ENCODE measurements at places on chromosomes 4 and X.

GRCh38 chrX:45903781-45904201 lies 641.4 kb downstream of the ZNF674 start:
- DNase-seq = no peak

- DNase-seq = no peak
Observed at GRCh38 chr4:55030589-55030988, 94.8 kb downstream of the KDR start.

DNA sequence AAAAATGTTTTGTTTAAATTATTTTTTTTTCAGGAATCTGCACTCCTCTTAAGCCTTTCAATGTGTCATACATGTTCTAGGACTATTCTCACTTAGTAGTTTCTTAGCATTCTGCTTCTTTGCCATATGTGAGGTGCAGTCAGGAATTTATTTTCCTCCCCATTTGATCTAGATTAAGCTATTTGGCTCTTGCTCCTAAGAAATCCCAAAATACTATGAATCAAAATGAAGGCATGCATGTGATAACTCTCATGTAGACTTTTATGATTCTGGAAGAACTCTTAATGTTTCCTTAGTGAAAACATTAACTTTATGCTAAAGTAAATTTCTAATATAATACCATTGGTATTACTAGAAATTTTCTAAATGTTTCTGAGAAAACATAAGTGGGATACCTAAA lies 664.5 kb downstream of the RAPGEF2 start:
- DNase-seq = no peak

DNA sequence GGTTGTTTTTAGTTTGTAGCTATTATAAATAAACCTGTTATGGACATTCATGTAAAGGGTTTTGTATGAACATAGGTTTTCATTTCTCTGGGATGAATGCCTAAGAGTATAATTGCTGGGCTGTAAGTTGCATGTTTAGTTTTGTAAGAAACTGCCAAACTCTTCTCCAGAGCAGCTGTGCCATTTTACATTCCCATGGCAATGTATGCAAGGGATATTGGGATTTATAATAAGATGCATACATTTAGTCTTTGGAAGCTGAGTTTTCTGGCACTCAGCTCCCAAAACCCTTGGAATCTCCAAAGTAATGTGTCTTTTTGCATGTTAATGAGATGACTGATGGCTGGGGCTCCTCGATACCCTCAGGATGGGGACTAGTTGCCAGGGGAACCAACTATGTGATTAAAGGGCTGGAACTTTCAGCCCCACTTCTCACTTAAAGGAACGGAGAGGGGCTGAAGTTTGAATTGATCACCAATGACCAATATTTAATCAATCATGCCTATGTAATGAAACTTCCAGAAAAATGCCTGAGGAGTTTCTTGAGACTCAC lies 44.0 kb downstream of the SERTM2 start:
- no peak for DNase-seq

DNA sequence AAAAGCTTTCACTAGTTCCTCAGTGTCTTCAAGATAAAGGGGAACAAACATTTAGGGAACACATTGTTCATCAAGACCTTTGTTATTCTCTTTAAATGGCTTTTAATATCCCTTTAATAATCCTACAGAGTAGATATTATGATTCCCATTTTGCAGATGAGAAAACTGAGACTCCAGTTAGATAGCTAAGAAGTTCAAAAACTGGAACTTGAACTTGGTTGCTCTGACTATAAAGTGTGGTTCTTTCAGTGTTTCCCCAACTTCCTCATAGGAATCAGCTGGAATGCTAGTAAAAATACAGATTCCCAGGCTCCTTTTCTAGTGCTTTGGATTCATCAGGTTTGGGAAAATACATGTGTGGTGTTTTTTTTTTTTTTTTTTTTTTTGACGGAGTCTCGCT lies 37.7 kb downstream of the DLG3 start:
- DNase-seq = no peak

DNA sequence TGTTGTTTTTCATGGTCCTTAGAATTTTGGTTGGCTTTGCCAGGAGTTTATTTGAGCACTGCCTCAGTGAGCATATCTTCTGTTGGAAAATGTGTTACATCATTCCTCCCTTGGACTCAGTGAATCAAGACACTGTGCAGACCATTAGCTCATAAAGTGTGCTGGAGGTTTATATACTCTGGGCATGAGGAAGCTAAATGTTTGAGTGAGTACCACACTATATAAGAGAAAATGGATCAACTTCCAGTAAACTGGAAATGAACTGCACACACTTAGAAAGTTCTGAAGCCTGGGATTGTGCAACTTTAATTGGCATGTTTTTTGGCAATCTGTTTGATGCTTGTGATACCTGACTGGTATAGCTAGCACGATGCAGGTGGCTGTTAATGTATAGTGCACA lies 75.9 kb downstream of the LIMCH1 start:
- DNase-seq = no peak

- DNase-seq = no peak
Observed at GRCh38 chrX:96002431-96002830, 682.2 kb upstream of the DIAPH2 start.

DNA sequence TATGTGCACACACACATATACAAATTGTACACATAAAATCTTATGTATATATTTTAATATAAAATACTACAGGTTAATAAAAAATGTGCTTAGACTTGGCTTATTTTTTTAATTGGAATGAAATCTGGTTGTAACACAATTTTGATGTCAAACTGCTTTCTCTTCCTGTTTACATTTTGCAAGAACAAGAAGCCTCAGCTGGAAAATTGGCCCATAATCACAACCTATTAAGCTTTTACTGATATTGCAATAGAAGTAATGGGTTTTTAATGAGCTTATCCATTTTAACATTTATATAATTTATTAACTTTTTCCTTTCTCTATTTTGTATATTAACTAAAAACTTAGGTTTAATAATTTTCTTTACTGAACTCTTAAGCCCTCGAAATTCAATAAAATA lies 165.9 kb downstream of the PCDH10 start:
- DNase-seq = no peak

- DNase-seq = no peak
Observed at GRCh38 chrX:71439420-71439819, 73.3 kb downstream of the TAF1 start.

Data from spleen (tissue), 13 donors.